ENCODE measurements at places on chromosomes 11 and 22. TPM values are rescaled to one million over a fixed set of nuclear protein-coding genes. Genes with fewer than 3 reads are reported as not detected.
A peak's percentile ranks its signal among the peaks of the same experiment; 100 is the strongest.

ANO5 gene
- total RNA-seq = 9.0 TPM

DNA sequence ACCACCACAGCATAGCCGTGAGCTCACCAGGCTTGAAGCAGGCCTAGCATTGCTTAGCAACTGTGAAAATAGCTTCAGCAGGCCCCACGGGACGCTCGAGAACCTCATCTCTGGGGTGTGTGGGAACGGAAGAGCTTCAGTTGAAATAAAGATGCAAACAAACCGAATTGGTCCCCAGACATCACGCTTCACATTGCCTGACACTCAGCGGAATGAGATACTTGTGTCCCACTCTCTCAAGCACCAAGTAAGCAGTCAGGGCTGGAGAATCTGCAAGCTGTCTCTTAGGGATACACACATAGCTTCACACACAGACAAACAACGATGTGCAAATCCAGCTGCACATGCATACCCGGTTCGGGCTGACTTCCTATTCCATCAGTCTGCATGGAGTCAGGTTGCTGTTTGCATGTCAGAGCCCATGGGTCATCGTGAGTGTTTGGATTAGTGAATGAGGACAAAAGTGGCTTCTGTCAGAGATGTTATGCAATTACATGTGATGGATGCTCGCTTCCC lies 205.7 kb downstream of the SNX19 start:
- no peak for DNase-seq

GRCh38 chr11:313787-314553 lies at the start of gene IFITM1:
Gene IFITM1, plus strand, starts transcription at chr11:314040. Its CDS starts 131 bp downstream, at chr11:314171.
- DNase-seq = peak; percentile 87

BARX2 gene
- total RNA-seq = 0.10 TPM

RGL4 gene
- total RNA-seq = not detected

DNA sequence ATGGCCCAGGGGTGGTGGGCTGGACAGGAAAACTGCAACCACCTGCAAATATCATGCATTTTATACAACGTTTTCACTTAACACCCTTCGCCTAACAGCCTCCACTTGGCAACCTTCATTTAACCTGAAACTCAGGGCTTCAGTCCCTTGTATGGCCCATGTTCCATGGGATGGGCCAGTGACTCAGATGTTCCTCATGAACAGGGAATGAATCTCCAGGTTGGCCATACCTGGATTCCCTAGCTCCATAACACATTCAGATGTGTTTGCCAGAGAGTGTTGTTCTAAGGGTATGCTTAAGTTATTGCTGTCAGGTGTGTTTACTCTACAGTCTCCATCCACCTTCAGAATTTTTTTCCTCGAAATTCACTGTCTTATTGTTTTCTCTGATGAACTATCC lies 316.9 kb downstream of the JRKL start:
- DNase-seq = no peak

- DNase-seq = no peak
Observed at GRCh38 chr22:30241576-30242371, 4.8 kb downstream of the LIF start.

GRCh38 chr11:95450547-95451123 lies 219.6 kb upstream of the SESN3 start:
- no peak for DNase-seq

CBLIF gene
- not detected for total RNA-seq

GRCh38 chr11:64001484-64002420 lies 15.5 kb downstream of the OTUB1 start:
- DNase-seq = peak; percentile 43

DNA sequence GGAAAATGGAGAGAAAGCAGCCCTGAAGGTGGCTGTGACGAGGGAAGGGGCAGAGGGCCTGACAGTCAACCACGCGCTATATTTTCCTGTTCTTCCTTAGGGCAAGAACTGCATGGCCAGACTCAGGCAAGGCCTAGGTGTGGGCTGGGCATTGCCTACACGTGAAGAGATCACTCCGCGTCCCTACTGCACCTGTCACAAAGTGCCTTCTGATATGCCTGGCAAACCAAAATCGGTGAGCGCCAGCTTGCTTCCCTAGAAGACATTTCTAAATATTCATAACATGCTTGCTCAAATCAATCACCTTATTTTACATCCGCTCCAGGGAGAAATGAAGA lies 6.3 kb downstream of the TMEM121B start:
- DNase-seq = no peak

DNA sequence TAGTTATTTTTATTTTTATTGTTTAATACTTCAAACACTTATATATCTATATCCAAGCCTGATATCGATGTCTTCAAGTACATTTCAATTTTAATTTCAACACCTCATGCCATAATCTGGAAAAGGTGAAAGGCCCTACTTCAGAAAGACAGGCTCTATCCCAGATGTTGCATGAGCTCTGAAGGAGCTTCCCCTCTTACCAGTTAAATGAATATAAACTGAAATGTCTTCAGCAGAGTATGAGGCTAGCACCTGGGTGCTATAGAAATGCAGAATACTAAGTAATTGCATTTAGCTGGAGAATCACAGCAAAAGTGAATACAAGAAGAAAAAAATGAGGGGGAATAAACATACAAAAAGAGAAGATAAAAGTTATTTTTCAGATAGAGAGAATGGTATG lies 11.5 kb upstream of the GRIA4 start:
- DNase-seq = no peak

GRCh38 chr11:20351751-20352262 lies 11.7 kb upstream of the HTATIP2 start:
- DNase-seq = no peak

DNA sequence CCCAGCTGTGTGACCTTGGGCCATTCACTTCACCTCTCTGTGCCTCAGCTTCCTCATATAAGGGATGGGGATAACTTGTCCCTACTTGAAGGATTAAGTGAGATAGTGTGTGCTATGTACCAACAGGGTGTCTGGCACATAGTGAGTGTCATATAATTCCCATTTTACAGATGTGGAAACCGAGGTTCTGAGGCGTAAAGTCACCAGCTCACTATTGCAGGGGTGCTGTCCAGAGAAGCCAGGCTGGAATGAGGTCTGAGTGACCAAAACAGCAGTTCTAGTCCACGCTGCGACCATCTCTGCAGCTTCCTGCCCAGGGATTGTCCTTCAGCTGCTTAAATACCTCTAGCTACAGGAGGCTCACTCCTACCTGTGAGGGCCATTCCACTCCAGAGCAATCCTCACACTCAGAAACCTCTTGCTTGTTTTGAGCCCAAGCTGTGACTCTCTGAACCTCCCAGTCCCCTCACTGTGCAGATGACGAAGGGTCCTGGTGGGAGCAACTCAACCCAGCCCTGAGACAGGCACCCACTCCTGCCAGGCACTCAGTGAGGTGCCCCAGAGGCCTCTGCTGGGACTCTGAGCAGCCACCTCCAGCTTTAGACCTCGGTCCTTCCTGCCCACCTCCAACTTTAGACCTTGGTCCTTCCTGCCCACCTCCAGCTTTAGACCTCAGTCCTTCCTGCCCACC lies 5.8 kb downstream of the MB start:
- DNase-seq = no peak

Data from renal cortical epithelial cell (primary cell).